ENCODE measurements at places on chromosomes 1 and 21.

DNA sequence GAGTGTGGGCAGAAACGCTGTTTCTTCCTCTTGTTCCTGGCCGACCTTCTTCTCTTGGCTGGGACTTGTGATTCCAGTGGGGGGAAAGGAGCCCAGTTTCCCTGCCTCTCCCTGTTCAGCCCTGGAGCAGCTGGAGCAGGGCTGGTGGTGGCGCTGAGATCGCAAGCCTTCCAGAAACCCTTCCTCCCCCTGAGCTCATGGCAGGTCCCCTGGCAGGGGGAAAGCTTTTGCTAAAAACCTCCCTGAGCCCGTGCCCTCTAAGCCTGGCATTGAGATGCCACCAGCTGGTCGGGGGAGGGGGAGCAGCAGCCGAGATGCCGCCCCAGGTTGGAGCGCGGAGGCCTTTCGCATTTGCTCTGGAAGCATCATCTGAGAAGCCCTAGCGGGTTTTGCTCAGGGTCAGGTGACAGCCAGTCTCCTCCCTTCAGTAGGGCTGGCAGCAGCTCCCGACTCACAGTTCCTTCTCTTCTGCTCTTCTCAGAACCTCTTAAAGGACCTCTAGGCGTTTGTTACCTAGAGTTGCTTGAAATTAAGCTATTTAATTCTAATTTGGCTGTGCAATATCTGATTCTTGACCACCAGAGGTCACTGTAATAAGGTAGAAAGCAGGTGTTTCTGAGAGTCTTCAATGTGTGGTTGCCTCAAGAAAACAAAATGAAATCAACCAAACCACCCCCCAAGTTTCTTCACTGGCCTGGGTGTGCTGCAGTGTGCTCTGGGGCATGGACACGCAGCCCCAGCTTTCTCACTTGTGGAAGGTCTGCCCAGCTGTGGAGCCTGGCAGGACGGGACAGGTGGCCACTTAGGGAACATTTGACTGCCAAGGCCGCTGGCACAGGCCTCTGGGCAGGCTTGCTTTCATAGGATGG lies 257.3 kb downstream of the CAMTA1 start:
- peak; percentile 4 for DNase-seq

DNA sequence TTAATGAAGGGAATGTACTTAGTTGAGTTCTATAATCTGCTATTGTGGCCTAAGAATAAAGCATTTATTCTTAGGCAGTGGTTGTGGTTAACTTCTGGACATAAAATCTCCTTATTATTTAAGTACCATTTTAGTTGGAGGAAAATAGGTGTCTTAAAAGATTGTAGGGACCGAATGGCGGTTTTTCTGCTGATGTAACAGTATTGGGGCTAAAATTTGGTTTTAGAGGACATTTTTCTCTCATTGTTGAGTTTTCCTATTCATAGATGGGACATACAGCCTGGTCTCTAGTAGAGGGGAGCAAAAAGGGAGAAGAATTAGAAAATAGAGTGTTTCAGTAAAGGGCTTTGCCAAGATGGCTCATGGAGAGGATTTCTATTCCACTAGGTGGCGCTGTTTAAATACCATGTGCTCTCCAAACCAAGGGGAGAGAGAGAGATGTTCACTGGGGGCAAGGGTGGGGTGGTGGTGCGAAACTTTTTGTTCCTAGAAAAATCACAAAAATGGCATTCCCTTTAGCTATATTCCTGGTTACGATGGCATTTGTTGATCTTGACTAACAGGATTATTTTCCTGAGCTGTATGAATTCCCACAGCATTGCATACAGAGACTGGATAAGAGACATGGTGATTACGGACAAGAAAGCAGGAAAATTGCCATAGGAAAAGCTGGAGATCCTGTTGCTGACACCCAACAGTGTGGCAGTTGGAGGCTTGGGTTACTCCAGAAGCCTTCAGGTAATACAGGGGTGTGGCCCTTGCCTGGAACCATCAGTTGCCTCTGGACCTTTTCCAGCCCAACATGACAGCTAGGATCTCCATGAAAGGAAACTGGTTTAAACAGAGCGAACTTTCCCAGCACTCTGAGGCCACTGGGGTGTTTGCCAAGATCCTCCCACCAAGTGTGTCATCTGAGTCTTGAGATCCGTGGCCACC lies 18.2 kb upstream of the FCGR2A start:
- DNase-seq, result peak; percentile 71

DNA sequence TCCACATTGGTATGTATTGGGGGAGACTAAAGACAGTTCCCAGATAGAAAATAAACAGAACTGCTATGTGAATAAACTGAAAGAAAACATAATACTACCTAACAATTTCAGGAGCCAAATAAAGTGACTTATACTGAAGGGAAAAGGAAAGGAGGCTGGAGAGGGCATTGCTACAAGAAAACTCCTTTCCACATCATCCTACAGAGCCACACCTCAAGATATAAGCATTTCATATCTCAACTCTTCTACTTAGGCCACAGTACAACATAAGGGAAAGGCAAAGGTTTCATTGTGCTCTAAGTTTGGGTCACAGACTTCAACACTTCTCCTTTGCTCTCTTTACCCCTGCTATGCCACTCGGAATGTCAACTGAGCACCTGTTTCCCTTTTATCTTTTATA lies 54.9 kb downstream of the ST7L start:
- no peak for DNase-seq

DNA sequence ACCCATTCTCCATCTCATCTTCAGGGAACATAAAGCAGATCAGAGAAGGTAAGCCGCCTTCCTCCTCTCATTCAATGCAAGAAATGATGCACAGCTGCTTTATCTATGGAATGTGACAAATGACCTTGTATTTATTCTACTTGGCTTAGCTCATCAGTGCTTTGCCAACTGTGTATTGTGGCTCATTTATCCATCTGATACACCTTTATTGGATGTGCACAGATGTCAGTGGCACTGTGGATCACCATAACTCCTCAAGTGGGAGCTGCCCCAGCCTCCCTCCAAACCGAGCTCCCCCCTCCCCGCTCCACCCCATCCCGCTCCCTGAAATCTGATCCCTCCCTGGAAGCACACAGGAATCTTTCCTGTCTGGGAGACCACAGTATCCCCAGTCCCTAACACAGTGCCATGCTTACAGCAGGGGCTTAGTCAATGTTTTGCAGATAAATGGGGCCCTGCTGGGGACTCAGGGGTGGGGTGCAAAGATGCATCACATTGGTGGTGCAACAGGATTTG lies 156.0 kb upstream of the RAB4A start:
- DNase-seq, result no peak

DNA sequence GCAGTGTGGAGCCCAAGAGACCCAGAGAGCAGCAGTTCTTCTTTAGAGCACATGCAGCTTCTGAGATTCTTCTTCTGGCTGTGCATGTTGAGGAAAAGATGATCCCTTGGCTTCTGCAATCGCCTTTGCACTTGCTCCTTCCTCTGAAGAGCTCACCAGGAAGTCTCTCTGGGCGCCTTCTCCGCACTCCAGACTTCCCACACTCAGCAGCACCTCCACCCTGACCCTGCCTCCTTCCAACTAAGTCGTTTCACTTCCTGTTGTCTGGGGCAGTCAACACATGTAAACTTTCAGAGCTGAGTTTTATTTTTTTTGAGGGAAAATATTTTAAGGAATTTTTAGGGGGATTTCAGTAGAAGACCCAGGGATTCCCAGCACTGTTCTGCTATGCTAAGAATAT lies 73.4 kb upstream of the F3 start:
- DNase-seq, result peak; percentile 4

DNA sequence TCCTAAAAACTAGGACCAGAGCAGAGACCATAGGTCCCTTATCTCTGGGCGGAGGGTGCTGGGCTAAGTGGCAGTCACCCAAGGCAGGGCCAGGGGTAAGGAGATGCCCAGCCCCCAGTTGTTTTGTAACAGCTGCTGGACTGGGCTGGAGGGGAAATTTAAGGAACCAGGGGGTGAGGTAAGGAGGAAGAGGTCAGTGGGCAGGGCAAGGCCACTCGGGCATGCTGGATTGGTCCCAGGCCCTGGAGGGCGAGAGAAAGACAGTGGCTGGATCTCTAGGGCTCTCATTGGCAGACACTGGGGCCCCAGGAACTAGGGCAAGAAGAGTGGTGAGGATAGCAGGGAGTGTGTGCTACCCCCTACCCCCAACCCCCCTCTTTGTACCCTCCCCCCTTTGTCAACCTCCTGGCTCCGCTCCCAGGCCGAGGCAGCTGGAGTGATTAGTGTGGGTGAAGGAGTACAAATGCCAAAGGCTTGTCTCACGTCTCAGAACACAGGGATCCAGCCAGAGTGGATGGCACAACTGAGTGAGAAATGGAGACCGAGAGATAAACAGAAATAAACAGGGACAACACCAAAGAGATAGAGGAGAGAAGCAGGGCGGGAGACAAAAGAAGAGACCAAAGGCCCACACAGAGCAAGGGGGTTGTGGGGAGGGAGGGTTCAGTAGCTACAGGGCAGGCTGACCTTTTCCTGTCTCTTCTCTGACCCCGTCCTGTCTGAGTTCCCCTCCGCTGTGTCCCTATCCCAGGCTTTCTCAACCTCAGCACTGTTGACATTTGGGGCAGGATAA lies 20.5 kb upstream of the THRAP3 start:
- no peak for DNase-seq

DNA sequence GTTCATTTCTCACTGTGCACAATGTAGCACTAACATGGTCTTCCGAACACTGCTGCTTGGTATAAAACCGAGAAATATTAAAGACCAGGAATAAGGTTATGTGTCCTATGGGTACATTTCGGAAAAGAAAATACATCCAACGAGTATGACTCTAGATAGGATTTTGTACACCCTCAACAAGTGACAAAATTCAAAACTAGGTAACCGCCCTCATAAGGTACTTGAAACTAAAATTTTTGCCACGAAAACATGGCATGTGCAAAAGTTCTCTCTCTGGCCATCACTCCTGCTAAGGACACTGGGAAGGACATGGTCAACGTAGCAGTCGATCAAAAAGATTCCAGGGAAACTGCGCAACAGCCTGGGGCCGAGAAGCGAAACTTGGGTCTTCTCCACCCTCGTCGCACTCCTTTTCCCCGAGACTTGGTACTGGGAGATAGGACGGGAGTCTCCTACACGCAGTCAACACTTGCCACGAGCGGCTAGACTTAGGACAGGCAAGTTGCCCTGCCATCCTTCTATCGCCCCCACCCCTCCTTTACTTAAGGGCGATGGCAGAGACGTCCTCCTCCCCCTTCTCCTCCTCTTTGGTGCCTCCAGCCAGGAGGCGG lies 338 bp upstream of the TOR1AIP1 start:
- DNase-seq, result no peak

DNA sequence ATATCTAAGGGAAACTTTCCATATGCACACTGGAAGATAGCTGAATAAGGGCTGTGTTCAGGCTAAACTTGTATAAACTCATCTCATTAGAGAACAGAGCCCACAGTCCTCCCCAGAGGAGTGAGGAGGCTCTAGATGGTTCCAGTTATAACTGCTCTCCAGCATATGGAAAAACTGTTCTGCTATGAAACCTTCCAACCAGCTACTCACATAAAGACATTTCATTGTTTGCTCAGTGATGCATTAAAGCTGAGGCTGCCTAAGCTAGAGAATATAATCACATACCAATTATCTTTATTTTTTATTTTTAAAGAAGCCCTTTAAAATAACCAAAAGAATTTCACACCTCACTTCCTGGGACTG lies 13.3 kb downstream of the AHCYL1 start:
- DNase-seq, result no peak

GRCh38 chr1:61504305-61504704 lies 220.6 kb downstream of the TM2D1 start:
- no peak for DNase-seq

DNA sequence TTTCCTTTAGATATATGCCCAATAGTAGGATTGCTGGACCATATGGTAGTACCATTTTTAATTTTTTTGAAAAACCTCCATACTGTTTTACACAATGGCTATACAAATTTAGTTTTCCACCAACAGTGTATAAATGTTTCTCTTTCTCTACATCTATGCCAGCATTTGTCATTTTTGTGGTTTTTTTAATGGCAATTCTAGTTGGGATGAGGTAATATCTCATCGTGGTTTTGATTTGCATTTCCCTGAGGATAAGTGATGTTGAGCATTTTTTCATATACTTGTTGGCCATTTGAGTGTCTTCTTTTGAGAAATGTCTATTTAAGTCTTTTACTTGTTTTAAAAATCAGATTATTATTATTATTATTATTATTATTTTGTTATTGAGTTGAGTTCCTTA lies 35.5 kb downstream of the PLA2G4A start:
- no peak for DNase-seq

DNA sequence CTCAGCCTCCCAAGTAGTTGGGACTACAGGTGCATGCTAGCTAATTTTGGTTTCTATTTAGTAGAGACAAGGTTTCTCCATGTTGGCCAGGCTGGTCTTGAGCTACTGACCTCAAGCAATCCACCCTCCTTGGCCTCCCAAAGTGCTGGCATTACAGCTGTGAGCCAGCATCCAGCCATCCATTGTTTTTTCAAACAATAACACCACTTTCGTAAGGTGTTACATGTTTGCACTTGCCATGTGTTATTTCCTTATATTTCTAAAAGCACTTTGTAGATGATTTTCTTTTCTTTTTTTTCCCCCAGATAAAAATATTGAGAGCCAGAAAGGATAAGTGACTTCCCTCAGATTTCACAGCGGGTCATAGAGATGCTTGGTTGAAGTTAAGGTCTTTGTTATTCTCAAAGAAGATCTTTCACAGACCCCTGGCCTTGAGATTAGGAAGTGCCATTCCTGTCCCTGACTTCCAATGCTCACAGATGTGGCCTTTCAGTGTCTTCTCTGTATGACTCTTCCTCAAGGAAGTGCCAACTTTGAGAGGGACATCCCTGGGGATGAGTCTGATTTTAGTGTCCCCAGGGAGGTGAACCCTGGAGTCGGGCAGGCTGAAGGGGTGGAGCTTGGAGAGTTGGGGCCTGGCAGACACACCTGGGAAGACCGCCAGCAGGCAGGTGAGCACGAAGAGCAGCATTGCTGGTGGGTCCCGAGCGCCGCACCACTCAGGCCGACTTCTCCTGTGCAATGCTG lies 6.3 kb downstream of the PIGR start:
- no peak for DNase-seq

- DNase-seq, result no peak
These were observed 3.8 kb downstream of the HMGB4 start for GRCh38 chr1:33867684-33868083.

Measured in CD4-positive, alpha-beta T cell treated with Interleukin-4 for 4 hours (primary cell).